ENCODE measurements at places on chromosomes 7 and 10.

- no peak for DNase-seq
Measured at GRCh38 chr7:36361227-36361626, 28.4 kb upstream of the ANLN start.

- DNase-seq: peak; percentile 41
Measured at GRCh38 chr10:1368842-1369171, 312.6 kb downstream of the WDR37 start.

DNA sequence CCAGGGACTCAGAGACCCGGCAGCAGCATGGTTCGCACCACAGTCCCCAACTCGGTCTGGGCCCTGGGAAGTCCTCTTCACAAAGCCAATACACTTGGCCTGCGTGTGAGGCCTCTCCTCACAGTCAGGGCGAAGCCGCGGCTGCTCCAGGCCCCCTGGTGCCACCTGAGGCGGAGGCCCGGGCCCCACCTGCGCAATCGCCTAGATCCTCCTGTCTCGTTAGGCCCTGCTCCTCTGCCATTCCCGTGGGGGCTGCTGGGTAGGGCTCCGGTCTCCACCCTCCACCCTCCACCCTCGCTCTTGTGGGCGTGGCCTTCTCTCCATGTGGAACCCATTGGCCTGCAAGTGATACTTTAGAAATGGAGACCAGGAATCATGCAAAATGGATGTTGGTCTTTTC, 553.3 kb downstream of the INHBA start:
- DNase-seq: no peak

DNA sequence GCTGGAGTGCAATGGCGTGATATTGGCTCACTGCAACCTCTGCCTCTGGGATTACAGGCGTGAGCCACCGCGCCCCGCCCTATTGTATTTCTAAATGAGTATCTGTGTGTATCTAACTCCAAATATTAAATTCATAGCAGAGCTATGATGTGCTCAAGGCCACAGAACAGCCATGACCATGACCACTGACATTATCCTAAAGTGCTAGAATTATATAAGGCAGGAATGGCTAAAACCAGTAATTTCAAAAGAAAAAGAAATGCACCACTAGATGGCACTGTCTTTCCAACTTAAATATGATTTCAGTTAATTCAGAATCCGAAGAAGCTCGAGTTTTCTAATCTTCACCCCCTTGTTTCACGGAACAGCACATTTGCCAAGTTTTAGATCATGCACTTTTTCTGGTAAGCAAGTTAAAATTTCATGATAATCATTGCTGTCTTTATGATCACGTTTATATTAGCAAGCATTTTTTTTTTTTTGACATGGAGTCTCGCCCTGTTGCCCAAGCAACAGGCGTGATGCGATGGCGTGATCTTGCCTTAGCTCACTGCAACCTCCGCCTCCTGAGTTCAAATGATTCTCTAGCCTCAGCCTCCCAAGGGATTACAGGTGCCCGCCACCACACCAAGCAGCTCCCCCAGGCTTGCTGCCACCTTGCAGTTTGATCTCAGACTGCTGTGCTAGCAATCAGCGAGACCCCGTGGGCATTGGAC, 65.3 kb downstream of the OR13A1 start:
- DNase-seq: no peak

DNA sequence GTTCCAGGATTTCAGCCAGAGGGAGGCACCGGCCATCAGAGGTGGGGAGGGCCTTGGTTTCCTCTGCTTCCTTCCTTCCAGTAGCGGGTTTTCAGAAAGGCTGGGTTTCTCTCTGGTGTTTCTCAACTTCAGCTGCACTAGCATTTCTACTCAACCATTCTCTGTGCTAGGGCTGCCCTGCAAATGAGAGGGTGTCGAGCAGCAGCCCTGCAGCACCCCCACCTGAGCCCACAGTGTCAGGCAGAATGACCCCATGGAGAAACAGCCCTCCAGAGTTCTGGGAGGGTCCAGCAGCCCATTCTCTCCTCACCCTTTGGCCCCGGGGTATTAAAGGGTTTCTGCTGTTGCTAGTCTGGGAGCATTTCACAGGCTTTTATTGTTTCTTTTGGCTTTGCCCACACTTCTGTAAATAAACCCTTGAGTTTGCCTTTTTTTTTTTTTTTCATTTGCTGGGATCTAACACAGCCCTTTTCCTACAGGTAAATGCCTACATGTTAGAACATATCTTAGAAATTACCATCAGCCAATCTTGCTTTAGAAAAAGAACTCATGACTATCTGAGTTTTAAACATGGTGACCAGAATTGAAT, 151.5 kb upstream of the VIPR2 start:
- no peak for DNase-seq

GRCh38 chr7:116229366-116229765, 19.0 kb downstream of the TES start:
- DNase-seq: no peak

DNA sequence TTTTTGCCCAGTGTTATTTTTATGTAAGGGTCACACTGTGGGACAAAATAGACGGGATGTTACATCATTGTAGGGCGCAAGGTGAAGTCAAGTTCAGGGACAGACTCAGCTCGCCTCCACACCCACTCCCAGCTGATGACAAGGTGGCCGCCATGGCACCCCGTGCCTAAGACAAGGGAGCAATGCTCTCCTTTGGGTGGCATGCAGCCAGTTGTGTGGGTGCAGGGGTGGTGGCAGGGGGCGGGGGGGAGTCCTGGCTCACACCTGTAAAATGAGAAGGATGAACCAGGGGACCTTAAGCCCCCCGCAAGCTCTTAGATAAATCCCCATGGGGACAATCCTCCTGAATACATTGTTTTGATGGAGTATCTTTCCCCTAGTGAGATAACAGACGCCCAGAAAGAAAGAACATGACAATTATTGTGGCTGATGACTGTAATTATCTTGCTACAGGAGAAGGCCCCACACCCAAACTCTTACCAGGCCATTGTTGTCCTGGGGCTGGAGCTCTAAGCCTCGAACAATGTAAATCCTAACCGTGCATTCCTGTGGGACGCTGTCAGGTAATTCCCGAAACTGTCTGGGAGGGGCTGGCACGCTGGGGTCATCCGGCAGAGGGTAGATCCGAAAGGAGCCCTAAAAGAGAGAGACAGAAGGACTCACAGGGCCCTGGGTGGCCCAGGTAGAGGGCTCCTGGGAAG, 148.7 kb downstream of the MYOF start:
- no peak for DNase-seq

DNA sequence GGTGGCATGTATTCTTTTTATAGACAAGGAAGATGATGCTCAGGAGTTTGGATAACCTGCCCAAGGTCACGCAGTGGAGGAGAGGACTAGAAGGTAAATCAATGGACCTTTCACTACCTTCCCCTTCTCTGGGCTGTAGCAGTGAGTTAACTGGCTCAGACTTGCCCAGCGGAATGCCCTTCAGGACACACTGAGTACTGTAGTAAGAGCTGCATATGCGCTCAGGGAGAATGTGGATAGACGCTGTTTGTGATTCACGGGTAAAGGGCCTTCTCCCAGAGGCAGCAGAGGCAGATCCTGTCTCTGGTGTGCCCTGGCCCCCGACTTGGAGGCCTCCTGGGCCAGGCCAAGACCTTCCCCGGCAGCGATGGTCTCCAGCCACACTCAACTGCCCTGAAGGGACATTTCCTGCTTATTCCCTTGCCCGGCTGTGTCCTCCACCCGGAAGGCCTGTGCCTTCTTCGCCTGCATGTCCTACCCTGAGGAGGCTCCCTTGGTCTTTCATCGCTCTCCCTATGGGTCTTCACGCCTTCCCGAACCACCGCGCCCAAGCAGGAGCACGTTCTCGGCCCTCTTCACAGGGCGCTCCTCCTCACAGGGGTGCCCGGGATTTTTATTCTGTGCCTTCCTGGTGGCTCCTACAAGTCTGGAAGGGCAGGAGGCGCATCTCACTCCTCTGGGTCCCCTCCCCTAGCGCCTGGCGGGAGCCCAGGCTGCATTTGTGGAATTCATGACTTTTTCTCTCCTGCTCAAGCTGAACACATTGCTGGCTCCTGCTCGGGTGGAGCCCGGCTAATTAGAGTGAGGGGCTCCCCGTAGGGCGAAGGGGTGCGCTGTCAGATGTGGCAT, 1.8 kb upstream of the IKZF1 start:
- DNase-seq: no peak

DNA sequence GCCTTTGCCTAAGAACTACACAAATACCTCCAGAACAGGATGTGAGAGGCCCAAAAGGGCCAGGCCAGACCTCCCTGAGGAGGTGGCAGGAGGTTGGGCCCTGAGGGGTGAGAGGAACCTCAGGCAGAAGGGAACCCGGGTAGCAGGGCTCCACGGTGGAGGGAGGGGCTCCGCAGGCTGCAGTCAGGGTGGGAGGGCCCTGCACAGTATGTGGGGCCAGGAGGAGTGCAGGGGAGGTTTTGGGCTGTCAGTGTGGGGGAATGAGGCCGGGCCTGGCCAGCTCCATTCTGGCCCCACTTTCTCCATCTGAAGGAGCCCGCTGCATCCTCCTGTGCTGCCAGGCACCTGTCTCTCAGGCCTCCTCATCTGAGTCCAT, 25.9 kb downstream of the DNAJB12 start:
- DNase-seq: no peak

DNA sequence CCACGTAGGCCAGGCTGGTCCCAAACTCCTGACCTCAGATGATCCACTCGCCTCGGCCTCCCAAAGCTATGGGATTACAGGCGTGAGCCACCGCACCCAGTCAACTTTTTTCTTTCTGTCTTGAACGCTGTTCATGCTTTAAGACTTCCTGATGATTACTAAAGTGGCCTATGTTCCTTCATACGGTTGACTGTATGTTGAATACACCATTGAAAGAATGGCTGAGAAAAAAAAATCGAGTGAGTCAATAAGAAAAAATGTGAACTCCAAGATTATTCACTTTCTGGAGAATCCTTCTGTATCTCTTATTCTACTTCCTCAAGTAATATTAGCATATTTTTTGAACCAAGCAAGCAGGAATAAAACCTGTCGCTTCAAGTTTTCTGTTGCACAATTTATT, 955.0 kb downstream of the GATA3 start:
- no peak for DNase-seq

DNA sequence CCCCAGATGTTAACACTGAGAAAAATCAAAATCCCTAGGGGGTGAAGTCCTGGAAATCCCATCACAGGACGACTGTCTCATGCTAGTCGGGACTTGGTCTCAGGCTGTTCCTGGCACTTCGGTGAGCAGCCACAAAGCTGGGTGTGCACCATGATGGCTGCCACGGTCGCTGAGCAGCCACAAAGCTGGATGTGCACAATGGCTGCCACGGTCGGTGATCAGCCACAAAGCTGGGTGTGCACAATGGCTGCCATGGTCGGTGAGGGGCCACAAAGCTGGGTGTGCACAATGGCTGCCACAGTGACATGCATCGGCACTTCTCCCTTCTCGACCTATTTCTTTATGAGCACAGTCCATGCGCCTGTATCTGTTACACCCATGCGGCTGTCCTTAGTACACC, 505.1 kb downstream of the TCERG1L start:
- DNase-seq: no peak

- DNase-seq: no peak
Measured at GRCh38 chr7:158985583-158985982, 129.2 kb downstream of the DYNC2I1 start.

DNA sequence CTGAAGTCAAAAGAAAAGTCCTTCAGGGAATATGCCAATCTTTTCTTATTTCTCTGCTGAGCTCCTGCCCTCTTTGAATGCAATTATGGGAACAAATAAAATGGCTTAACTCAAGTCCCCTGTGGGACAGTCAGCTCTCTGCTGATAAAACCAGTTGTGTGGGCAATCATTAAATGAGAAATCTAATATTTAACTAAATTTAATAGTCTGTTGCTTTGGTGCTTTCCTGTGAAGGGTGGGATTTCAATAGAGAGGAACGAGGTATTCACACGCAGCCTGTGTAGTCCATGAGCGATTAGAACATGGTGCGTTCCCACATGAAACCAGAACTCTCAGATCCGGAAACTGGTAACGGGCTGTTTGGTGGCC, 138.4 kb downstream of the PAXIP1 start:
- no peak for DNase-seq

GRCh38 chr7:34837316-34837715, 179.3 kb downstream of the NPSR1 start:
- no peak for DNase-seq

DNA sequence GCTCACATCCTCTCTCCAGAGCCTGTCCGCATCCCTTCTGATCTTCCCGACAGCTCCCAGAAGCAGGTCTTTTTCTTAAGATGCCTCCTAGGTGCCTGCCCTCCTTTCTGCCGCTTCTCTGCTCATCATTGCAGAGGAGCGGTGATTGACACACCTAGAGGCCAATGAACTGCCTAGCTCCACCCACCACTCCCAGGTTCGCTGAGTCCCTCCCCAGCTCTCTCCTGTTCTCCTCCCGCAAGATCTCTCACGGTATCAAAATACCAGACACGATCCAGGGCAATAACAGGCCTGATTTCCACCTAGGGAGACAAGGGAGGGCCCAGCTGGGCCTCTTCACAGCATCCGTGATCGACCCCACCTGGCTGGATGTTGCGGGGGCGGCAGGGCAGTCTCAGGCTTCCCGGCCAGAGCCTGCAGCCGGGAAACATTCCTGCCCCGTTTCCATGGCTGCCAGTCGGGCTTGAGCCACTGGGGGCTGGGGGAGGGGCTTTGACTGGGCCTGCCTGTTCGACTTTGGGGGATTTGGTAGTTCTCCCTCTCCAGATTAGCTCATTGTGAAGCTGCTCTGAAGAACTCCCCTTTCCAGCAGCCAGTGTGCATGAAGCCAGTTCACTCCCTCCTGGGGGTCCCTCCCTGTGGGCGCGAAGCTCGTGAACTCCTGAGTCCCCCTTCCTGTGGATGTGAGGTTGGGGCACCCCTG, 373.5 kb downstream of the RPS24 start:
- DNase-seq: peak; percentile 69

DNA sequence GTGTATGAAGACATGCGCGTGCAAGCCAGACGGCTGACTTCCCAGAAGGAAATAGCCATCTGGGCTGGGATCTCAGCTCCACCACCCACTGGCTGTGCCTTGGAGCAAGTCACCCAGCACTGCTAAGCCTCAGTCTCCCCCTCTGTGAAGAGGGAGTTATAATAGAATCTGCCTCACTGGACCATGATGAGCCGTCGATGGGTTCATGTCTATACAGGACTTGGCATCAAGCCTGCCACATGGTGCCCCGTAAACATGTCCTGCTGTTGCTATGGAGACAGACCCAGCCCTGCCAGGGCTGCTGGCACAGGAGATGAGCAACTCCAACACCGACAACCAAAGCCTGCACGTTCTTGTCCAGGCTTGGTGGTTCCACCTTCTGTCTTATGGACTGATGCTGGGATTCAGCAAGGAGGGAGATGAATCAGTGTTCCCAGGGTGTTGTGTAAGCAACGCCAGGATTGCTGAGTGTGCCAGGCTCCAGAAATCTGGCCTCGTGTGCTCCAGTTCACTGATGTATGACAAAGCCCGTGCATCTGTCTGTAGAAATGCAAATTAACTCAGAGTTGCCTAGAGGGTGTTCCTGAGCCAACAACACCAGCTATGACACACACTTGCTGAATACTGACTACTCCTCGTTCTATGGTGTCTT, 5.6 kb downstream of the GPR15LG start:
- no peak for DNase-seq

GRCh38 chr10:70928140-70928539, 39.8 kb upstream of the PCBD1 start:
- DNase-seq: no peak

DNA sequence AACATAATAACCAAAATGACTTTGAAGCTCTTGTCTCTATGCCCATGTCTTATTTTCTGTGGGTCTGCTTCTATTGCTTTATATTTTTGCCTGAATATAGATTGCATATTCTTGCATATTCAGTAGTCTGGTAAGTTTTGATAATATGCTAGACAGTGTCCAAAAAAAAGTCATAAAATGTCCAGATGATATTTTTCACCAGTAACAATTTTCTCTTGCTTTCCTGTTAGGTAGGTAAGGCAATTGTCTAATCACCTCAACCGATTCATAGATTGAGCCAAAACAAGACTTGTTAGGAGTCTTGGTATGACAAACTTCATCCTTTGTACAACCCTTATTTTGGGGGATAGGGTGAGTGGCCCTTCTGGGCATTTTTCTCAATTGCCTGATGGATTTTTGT, 277.0 kb upstream of the NRP1 start:
- no peak for DNase-seq

Measured in stimulated activated CD4-positive, alpha-beta T cell treated with anti-CD3 and anti-CD28 coated beads, Interleukin-4, amount 100 ng/mL, for 24 hours (primary cell).